Prostate gland (tissue), 2 donors: ENCODE measurements at places on chromosomes 7 and 10. TPM values are rescaled to one million over a fixed set of nuclear protein-coding genes. Genes with fewer than 3 reads are reported as not detected.

DNA sequence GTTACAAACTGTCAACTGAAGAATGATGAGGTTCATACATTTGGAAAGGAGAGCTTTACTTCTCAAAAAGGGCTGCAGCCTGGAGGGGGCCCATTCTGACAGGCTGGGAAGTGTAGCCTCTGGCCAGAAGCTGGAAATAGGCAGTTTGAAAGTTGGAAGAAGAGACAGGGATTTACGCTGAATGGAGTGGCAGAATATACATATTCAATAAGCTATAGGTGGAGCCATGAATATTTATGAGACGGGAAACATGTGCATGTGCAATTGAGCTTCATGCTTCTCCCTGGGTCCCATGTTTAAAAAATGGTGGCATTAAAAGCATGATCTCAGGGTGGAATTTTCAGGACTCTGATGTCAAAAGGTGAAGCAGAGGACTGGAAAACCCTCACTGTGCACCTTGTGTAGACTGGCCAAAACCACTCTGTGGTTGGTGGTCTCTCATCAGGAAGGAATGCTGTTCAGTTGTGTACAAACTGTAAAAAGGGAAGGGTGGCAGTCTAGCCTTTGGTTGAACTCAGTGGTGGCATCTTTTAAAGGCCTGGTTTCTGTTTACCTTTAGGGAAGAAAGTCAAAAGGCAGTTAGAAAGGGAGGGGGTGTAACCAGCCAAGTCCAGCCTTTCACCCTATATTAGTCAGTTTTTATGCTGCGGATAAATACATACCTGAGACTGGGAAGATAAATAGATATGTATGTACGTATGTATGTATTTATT, 7.2 kb upstream of the ACTR3B start:
- H3K4me3 ChIP-seq = no peak overlapping the region
- no peaks in the 10 kb centered on the region for H3K4me1 ChIP-seq
- DNase-seq = no peak
- no peak overlapping the region for H3K27ac ChIP-seq
- H3K27me3 ChIP-seq = no peaks in the 10 kb centered on the region

- no peaks in the 10 kb centered on the region for H3K4me1 ChIP-seq
- H3K4me3 ChIP-seq = no peak overlapping the region
- H3K36me3 ChIP-seq = no peaks in the 10 kb centered on the region
- H3K27ac ChIP-seq = no peak overlapping the region
- no peaks in the 10 kb centered on the region for H3K27me3 ChIP-seq
- no peak for DNase-seq
Observed at GRCh38 chr10:123904834-123905409, 13.3 kb upstream of the CPXM2 start.

GRCh38 chr10:31087011-31087410, 55.3 kb upstream of the ZNF438 start:
- no peaks in the 10 kb centered on the region for H3K27me3 ChIP-seq
- no peaks in the 10 kb centered on the region for H3K4me1 ChIP-seq
- H3K4me3 ChIP-seq = no peak overlapping the region
- H3K27ac ChIP-seq = no peak overlapping the region
- no peak for DNase-seq
- H3K36me3 ChIP-seq = no peaks in the 10 kb centered on the region

DNA sequence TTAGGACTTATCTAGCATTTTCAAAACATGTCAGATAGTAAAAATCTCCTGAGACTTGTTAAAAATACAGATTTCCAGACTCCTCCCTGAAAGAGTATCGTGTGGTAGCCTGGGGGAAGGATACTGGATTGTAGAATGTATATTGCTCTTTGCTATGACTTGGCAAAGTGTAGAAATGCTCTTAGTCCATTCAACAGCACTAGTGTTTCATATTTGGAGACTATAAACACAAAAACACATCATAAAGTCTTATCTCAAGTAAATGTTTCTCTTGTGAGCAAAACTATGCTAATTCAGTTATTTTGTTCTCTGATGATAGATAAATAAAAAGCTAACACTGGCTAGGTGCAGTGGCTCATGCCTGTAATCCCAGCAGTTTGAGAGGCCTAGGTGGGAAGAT, 137.5 kb upstream of the PRPS1L1 start:
- no peak overlapping the region for H3K4me3 ChIP-seq
- H3K27ac ChIP-seq = no peak overlapping the region
- H3K36me3 ChIP-seq = no peaks in the 10 kb centered on the region
- no peaks in the 10 kb centered on the region for H3K27me3 ChIP-seq
- H3K4me1 ChIP-seq = no peaks in the 10 kb centered on the region

DNA sequence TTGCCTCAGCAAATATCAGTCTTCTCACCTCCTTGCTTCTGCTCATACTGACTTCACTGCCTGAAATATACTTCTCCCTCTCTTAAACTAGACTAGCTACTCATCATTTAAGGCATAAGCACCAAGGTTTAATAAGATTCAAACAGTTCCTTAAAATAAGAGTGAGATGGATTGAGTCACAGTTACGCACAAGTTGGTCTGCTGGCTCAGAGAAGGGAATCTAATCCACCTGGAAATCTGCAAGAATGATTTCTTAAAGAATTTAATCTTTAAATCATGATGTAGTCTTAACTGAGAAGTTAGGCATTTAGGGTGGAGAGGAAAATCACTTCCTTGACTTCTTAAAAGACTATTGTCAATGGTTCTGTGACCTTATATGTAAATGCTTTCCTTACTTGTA, 56.2 kb upstream of the TMEM140 start:
- H3K4me1 ChIP-seq = no peaks in the 10 kb centered on the region
- no peak for DNase-seq
- H3K36me3 ChIP-seq = no peaks in the 10 kb centered on the region
- no peaks in the 10 kb centered on the region for H3K27me3 ChIP-seq

GRCh38 chr7:92621026-92621540, 30.9 kb upstream of the FAM133B start:
- H3K4me3 ChIP-seq = no peak overlapping the region
- no peaks in the 10 kb centered on the region for H3K36me3 ChIP-seq
- no peak overlapping the region for H3K27ac ChIP-seq
- H3K4me1 ChIP-seq = no peaks in the 10 kb centered on the region
- DNase-seq = peak; percentile 68

GRCh38 chr10:91613411-91614187, 19.3 kb downstream of the PPP1R3C start:
- no peaks in the 10 kb centered on the region for H3K36me3 ChIP-seq
- no peaks in the 10 kb centered on the region for H3K4me1 ChIP-seq
- H3K4me3 ChIP-seq = no peak overlapping the region
- no peaks in the 10 kb centered on the region for H3K27me3 ChIP-seq
- peak overlapping the region; percentile 2 for H3K27ac ChIP-seq
- DNase-seq = no peak

GRCh38 chr10:127354992-127355391, 158.6 kb upstream of the INSYN2A start:
- no peak overlapping the region for H3K4me3 ChIP-seq
- no peaks in the 10 kb centered on the region for H3K4me1 ChIP-seq
- H3K27me3 ChIP-seq = no peaks in the 10 kb centered on the region
- no peaks in the 10 kb centered on the region for H3K36me3 ChIP-seq
- no peak for DNase-seq

DNA sequence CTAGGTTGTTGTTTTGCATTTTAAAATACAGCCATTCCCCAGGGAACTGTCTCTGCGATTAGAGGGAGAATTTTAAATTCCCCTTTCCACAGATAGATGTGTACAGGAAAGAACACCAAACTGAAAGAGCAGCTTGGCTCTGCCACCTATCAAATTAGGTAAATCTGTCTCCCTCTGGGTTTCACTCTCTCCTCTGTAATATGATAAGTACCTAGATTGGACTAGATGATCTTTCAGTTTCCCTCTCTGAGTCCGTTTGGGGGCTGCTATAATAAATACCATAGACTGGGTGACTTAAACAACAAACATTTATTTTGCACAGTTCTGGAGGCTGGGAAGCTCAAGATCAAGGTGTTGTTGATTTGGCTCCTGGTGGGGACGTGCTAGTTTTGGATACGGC, 186.0 kb downstream of the KIF20B start:
- no peaks in the 10 kb centered on the region for H3K36me3 ChIP-seq
- no peaks in the 10 kb centered on the region for H3K27me3 ChIP-seq
- H3K4me1 ChIP-seq = no peaks in the 10 kb centered on the region
- H3K4me3 ChIP-seq = no peak overlapping the region
- H3K27ac ChIP-seq = no peak overlapping the region
- DNase-seq = no peak

DNA sequence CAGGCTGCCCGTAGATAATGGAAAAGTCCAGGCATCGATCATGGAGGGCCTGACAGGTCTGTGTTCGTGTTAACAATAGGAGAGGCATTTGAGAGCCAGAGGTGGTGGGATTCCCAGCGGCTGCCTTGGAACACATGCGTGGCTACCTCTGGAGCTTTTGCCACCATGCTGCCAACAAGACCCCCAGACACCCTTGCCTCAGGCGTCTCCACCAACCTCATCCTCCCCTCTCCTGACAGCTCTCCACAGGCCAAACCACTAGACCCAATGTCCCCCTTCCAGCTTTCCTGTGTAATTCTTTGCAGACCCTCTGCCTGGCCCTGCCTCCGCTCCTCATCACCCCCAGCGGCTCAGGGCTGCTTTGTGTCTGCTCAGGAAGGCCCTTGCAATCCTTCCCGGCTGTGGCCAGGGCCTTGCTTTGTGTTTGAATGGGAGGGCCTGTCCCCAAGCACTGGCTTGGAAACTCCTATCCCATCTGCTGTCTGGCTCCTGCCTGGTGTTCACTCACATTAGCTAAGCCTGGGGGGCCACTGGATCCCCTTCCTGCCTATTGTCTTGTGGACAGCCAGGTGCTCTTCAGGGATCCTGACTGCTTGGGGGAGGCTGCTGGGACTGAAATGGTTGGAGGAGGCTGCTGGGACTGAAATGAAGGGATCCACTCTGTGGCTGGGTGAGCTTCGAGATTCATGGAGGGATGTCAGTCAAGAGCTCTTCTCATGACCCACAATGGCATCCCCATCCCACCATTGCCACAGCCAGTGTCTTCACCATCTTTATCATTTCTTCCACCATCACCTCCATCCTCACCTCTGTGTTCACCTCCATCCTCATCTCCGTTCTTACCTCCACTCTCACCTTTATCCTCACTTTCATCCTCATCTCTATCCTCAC, 60.8 kb upstream of the ELN start:
- no peaks in the 10 kb centered on the region for H3K36me3 ChIP-seq
- no peaks in the 10 kb centered on the region for H3K4me1 ChIP-seq
- H3K4me3 ChIP-seq = no peak overlapping the region

- H3K36me3 ChIP-seq = no peaks in the 10 kb centered on the region
- H3K4me1 ChIP-seq = no peaks in the 10 kb centered on the region
- no peak overlapping the region for H3K27ac ChIP-seq
- DNase-seq = no peak
- no peak overlapping the region for H3K4me3 ChIP-seq
Observed at GRCh38 chr10:15253951-15254807, 85.7 kb upstream of the NMT2 start.

DNA sequence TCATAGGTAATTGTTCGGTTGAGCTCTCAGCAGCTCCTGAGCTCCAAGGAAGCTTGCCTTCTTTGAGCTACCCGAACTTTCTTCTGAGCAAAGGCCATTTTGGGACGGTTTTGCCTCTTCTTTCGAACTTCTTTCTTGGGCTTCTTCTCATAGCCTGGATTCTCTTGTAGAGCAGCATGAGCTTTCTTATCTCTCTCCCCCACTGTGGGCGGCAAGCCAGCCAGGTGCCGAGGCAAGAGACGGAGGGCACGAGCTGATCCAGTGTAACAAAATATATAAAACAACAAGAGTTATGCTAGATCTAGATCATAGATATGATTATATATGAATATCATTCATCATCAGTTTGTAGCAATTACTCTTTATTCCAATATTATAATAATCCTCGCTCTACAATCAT, 16.5 kb upstream of the KNDC1 start:
- H3K4me3 ChIP-seq = no peak overlapping the region
- no peak overlapping the region for H3K27ac ChIP-seq
- H3K27me3 ChIP-seq = peaks cover 15% of the 10 kb centered on the region
- no peaks in the 10 kb centered on the region for H3K4me1 ChIP-seq
- H3K36me3 ChIP-seq = no peaks in the 10 kb centered on the region
- no peak for DNase-seq

- H3K4me3 ChIP-seq = peak overlapping the region; percentile 84
- H3K36me3 ChIP-seq = no peaks in the 10 kb centered on the region
- H3K27ac ChIP-seq = peak overlapping the region; percentile 95
- H3K27me3 ChIP-seq = no peaks in the 10 kb centered on the region
- peak; percentile 27 for DNase-seq
Observed at GRCh38 chr10:117374506-117375359, 507 bp downstream of the PDZD8 start.

- no peaks in the 10 kb centered on the region for H3K27me3 ChIP-seq
- H3K27ac ChIP-seq = no peak overlapping the region
- DNase-seq = no peak
Observed at GRCh38 chr7:94971051-94971867, 63.9 kb downstream of the PPP1R9A start.

DNA sequence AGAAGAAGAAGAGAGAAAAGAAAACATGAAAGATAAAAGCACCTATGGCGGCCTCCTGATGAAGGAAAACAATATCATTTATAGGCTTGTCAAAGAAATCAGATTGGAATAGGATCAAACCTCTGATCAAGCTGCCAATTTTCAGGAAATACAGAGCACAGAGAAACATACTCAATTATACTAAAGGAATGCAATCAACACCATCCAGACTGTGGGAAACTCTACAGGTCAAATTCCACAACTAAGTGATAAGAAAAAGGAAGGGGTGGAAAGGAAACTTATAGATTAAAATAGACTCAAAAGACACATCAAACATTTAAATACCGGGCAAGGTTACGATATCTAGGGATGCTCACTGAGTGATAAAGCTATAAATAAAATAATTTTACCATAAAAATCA, 39.3 kb downstream of the AOAH start:
- no peaks in the 10 kb centered on the region for H3K27me3 ChIP-seq
- no peaks in the 10 kb centered on the region for H3K36me3 ChIP-seq
- no peak overlapping the region for H3K4me3 ChIP-seq
- H3K4me1 ChIP-seq = no peaks in the 10 kb centered on the region

- H3K27me3 ChIP-seq = no peaks in the 10 kb centered on the region
- no peaks in the 10 kb centered on the region for H3K4me1 ChIP-seq
- no peak overlapping the region for H3K4me3 ChIP-seq
- DNase-seq = no peak
- no peaks in the 10 kb centered on the region for H3K36me3 ChIP-seq
Observed at GRCh38 chr10:61628875-61629513, 33.7 kb upstream of the CABCOCO1 start.

- DNase-seq = no peak
- no peak overlapping the region for H3K27ac ChIP-seq
- no peaks in the 10 kb centered on the region for H3K36me3 ChIP-seq
- no peaks in the 10 kb centered on the region for H3K4me1 ChIP-seq
- H3K4me3 ChIP-seq = no peak overlapping the region
Observed at GRCh38 chr10:28949005-28950004, 272.0 kb downstream of the BAMBI start.

DNA sequence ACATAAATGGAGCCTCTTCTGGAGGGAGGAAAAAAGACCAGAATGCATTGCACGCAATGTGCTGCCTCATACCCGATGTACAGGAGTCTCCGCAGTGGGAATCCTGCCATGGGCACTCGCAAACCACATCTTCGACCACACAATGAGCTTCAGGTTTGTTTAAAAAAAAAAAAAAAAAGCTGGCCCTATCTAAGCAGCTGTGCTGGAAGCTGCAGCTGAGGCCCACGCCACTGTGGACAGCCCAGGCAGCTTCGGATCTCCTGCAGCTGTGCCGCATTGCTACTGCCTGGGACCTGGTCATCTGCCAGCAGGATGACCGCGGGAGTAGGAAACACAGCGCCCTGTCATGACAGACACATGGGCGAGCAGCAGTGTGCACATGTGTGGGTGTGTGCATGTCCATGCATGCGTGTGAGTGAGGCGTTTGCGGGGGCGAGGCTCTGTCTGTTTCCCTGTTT, 26.0 kb downstream of the EN2 start:
- no peaks in the 10 kb centered on the region for H3K36me3 ChIP-seq
- no peak overlapping the region for H3K27ac ChIP-seq
- no peaks in the 10 kb centered on the region for H3K4me1 ChIP-seq
- no peak for DNase-seq
- H3K4me3 ChIP-seq = no peak overlapping the region

Gene NRG3
- total RNA-seq = not detected

Gene COMTD1
- 49.3 TPM for total RNA-seq

Gene KIN
- 11.1 TPM for total RNA-seq

Gene OPALIN
- 0.17 TPM for total RNA-seq
